ENCODE measurements at places on chromosomes 7 and 10.
A peak's percentile ranks its signal among the peaks of the same experiment; 100 is the strongest.

DNA sequence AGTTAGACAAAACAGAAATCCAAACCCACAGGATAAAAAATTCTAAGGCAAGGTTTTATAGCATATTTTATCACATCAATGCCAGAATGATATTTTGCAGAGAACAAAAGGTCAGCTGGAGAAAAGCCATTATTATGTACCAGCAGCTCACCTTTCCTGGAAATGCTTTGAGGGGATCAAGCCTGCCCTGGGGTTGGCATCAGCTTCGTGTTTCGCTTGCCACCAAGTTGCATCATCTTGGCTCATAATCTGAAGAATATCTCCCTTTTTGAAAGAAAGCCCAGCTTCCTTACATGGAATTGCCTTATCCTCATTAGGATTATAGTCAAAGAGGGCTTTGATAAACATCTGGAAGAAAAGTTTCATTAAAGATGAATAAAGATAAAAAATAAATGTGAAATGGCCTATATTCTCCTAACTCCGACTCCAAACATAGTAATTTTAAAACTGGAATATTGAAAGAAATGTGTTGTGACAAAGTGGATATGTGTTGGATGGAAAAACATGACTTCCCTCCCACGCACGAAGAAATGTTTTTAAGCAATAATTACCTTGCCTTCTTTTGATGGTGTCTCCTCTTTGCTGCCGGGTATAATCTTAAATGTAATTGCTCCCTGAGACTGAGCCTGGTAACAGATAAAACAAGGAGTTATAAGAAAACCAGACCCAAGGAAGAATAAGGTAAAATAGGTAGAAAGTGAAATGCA is 121.3 kb upstream of the ODAD2 start:
- DNase-seq = no peak

DNA sequence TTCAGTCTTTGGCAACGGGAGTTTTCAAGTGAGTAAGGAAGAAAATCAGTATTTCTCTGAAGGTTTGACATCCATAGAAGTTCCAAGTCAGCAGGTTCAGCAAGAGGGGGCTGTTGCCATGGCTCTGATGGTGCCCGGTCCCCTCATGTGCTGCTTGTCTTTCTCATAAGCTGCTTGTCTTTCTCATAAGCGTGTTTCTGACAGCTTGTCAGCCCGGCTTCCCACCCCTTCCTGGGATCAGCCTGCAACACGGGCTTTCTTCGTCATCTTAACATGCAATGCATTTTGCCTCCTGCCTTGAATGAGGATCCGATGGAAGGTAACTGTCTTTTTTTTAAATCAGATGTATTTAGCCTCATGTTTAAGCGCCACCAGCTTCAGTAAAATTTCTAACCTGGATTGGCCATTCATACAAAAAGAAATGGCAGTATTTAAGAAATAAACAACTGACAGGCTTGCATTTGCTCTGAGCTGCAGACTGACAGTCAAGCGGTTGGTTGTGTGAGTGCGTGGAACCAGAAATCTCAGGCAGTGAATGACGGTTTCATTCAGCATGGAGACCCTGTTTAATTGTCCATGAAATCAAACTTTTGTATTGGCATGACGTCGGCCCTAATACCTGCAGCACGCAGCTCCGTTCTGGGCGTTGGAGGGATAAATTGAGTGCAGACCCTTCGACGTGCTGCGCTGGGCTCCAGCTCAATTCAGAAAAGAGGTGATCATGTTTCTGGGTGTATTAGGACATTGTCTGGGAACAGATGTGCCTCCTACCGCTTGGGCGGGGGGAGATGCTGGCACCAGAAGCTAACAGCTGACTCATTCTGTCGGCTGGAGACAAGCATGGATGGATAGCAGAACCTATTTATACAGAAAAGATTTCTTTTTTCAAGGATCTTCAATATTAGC is 454.7 kb upstream of the FOXK1 start:
- DNase-seq = peak; percentile 64

GRCh38 chr7:30159163-30159562 is 24.4 kb downstream of the MTURN start:
- no peak for DNase-seq

- no peak for DNase-seq
Measured at GRCh38 chr10:47269294-47269693, 30.7 kb upstream of the GDF10 start.

DNA sequence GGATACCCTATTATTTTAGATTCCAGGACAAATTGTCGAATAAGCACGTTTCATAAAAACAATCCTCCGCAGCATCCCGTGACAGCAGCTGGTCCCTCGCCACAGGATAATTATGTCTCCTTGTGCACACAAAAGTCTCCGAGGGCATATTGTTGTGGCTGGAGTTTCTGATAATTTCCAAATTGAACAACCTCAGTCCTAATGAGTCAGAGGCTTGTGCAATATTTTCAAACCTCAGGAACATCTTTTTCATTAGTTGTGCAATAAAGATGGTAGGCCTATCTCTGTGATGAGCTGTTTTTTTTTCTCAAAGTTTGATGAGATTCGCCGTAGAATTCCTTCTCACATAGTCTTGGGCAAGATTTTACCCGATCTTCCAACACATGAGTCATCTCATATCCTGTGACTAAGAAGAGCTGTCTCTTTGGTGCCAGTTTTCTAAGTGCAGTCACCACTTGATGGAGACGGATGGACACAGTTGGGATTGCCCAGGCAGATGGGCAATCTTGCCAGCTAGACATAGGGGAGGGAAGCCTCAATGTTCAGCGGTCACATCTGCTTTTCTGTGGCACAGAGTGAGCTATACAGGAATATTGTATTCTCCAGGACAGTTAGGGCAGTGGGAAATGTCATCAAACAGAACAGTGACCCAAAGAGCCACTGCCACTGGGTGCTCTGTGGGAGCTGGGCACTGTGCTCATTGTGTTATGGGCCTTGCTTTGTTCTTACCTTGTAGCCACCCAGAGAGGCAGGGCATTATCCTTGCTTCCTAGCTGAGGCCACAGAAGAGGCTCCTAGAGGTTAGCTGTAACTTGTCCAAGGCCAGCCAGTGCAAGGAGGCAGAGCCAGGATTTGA is 7.8 kb downstream of the HTRA1 start:
- no peak for DNase-seq

GRCh38 chr10:31186225-31187000 is 132.6 kb upstream of the ZEB1 start:
- no peak for DNase-seq

DNA sequence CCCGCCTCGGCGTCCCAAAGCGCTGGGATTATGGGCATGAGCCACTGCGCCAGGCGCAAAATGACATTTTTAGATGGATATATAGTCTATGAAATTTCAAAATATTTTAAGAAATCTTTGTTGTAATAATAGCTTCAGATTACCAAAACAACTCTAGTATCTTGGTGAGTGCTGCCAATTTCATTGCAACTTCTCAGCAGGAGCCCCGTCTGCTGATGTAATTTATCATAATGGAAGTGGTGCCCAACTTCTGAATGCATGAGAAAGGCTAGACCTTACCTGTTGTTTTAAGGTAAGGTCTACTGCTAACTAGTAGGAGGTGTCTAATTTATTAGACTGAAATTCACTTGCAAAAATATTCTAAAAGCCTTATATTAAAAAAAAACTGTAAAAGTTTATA is 20.0 kb downstream of the PDSS1 start:
- DNase-seq = no peak

GRCh38 chr10:42488416-42488815 is 150.0 kb downstream of the ZNF33B start:
- DNase-seq = no peak

DNA sequence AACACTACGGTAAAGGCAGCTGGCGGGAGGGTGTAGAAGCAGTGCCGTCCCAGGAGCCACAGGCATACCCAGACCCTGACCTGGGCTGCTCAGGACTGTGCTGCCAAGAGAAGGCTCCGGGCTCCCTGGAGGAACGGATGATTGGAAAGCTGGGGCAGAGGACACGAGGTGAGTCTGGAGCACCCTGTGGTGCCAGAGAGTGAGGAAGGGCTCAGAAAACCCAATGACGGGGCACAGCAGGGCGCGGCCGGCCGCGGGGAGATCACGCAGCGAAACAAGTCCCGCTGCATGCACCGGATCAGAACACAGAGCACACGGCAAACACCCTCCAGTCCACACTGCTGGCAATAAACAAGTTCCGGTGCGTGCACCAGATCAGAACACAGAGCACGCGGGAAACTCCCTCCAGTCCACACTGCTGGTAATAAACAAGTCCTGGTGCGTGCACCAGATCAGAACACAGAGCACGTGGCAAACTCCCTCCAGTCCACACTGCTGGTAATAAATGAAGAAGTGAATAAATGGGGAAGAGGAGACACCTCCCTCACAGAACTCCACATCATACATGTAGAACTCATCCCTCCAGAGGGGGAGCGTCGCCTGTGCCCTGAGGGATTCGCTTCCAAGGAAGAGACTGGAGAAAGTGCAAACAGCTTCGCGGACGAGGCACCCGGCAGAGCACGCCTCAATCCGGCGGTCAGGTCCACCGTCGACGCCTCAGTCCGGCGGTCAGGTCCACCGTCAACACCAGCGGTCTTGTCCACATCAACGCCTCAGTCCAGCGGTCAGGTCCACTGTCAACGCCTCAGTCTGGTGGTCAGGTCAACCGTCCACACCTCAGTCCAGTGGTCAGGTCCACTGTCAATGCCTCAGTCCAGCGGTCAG is 265.0 kb downstream of the MAD1L1 start:
- no peak for DNase-seq

DNA sequence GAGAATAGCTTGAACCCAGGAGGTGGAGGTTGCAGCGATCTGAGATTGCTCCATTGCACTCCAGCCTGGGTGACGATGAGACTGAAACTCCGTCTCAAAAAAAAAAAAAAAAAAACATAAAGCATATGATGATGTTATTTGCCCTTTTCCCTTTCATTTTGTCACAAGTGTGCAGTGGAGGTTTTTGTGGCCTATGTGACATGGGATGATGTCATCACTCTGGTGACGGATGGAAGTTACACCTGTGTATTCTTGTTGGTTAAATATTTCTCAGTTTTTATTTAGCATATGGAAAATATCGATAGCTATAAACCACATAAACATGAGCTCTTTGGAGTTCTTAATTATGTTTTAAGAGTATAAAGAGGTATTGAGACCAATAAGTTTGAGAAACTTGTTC is 71.8 kb upstream of the EMX2 start:
- DNase-seq = no peak

GRCh38 chr7:6631605-6632004 is 5.5 kb upstream of the ZNF316 start:
- DNase-seq = no peak

DNA sequence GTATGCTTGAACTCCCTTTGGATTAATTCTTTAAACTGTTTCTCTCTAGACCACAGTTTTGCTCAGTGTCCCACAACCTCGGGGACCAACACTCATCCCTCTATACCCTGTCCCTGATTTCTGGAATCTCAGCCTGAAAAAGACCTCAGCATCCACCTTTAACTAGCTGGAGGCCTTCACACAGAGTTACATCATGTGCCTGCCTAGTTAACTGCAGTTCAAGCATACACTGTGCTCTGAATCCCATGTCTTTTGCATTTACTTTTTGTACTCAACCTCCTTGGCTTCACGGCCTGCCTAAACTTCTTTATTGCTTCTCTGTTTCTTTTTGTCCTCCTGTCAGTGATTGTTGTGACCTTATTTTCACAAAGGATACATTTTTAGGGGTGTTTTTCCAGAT is 66.7 kb downstream of the PRKG1 start:
- no peak for DNase-seq

DNA sequence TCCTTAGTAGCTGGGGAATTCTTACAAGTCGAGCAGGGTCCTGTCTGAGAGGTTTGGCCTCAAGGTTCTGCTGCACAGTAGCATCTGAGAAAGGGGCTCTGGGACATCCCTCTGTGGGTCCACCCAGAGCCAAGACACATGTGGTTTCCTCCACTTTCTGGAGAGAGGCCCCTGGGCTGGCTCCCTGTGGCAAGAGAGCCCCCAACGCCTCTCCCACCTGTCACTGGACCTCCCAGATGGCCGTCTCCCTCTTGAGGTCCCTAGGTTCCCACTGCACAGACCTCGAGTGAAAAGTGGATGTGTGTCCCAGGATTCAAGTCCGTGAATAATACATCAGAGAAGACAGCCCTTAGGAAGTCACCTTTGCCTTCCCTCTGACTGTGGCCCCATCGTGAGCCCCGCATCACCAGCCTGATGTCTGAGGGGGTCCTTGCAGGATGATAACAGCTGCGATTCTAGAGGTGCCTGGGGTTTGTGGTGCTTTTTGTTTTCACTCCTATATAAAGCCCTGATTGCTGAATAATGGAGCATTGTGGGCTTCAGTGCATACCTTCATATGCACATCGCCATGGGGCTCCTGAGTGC is 319.0 kb downstream of the GLRX3 start:
- no peak for DNase-seq

Measured in left hindlimb (tissue), 1 donor.